Activated T-cell treated with anti-CD3 and anti-CD28 coated beads for 1 hour (primary cell): ENCODE measurements at places on chromosomes 5 and 9.

GRCh38 chr5:73447530-73448462 lies 781 bp downstream of the FOXD1 start:
- no peak for DNase-seq

GRCh38 chr5:39376293-39376714 lies 12.0 kb upstream of the C9 start:
- DNase-seq, result no peak

DNA sequence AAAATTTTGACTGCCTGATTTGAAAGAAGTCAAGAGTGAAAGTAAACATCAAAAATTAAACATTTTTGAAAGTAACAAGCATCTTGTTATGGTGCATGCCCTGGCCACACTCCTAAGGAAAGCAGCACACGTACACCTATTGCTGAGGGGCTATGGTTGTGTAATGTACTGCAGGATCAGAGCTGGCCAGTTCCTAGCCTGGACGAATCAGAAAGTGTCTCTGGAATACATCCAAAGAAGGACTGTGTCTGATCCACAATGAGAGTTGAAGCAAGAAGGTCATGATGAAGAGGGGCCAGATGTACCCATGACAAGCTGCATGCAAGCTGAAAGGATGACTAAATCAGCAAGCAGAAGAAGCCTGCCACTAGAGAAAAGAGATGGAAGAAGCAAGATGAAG lies 618.2 kb downstream of the TLE1 start:
- no peak for DNase-seq

- DNase-seq, result no peak
Measured at GRCh38 chr5:150780187-150780692, 1.7 kb downstream of the SMIM3 start.

GRCh38 chr9:136754059-136754572 lies 3.9 kb downstream of the LCN8 start:
- no peak for DNase-seq

DNA sequence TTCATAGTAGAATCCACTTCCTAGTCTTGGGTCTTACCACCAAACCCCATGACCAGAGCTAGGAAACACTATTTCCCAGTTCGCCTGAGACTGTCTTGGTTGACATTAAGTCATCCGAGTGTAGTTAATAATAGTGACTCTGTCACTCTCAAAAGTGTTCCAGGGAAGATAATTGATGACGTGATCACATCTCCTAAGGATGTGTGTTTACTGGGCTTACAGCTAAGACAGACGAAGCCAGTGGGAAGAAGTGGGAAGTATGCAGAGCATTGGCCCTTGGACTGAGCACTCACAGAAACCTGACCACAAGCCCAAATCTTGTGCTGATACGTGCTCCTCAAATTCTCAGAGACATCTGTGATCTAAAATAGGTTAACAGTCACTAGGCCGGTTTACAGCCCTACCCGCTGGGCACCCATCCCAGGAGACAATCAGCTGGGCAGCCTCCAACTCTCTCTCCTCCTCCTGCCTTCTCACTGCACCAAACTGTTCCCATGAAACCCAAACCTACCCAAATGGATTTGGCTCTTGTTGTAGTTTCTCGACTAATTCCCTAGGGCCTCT lies 316.6 kb downstream of the TLE1 start:
- DNase-seq, result no peak

GRCh38 chr5:113218200-113218599 lies 216.6 kb downstream of the TSSK1B start:
- DNase-seq, result no peak

- DNase-seq, result no peak
Measured at GRCh38 chr5:107919361-107919760, 248.6 kb upstream of the EFNA5 start.

DNA sequence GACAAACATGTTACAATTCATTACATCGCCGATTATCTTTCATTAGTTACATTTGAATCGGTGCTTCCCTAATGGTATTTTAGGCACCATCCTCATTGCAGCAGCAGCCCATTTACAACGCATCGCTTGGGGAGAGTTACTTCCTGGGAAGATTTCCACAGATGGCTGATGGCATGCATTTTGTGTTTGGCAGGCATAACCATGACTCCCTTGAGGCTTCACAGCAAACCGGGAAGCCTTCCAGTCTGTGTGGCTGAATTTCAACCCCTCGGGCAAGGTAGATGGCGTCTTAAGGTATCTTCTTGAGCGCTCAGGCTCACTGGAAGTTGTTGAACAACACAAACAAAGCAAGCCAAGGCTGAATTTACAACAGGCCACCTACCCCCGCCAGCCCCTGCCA lies 1.6 kb upstream of the DNAH5 start:
- no peak for DNase-seq

DNA sequence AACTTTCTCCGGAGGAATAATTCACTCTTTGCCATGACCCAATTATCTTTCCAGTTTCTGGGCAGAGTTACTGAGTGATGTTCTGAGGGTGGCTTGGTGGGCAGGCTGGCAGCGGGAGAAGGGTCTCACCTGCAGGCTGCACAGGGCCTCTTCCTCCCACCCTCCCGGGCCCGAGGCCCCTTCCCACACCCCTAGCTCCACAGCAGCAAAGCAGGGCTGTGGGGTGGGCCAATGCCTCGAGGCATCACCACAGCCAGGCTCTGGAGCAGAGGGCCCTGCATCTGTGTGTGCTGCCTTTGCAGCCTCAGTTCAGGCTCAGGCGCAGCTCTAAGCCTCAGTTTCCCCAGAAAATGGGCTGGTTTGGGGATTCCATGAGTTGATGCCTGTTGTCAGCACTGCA lies 120.2 kb upstream of the FOXD4L5 start:
- no peak for DNase-seq

- no peak for DNase-seq
Measured at GRCh38 chr9:113468716-113469448, 5.4 kb downstream of the RGS3 start.

DNA sequence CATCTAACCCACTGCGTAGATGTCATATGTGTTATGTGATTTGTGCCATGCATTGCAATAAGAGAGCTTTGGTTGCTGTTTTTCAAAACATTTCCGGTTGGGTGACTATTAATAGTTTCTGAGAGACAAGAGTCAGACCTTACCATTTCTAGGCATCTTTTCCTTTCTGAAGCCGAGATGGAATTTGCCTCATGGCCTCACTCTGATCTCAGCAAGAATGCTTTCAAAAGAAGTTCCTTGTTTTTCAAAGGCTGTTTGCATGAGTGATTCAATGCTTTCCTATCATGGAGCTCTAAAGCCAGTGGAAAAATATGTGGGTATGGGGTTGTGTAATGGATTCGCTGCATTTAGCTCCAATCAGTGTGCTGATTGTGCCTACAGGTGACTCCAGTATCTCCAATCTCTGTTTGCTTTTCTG lies 203.1 kb upstream of the PPP1R2B start:
- no peak for DNase-seq

DNA sequence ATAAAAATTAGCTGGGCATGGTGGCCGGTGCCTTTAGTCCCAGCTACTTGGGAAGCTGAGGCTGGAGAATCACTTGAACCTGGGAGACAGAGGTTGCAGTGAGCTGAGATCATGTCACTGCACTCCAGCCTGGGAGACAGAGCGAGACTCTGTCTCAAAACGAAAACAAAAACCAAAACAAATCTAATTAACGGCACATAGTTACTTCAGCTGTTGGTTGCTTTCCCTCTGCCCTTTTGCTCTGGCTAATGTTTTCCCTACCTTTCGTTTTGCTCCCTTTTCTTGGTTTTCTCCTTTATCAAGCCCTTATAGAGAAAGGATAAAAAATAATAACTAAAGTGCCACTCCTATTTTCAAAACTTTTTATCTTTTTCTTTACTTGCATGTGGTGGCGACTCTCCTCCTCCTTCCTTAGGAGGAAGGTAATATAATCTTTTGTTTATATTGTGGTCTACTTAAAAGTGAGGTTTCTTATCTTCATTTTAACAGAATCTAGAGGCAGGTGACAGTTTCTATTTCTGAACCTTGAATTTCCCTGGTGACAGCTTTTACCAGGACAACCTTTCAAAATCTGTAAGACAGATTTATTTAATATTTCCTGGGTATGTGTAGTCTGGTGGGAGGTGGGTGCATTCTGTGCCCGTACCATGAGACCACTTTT lies 125.4 kb downstream of the ARHGEF28 start:
- no peak for DNase-seq

DNA sequence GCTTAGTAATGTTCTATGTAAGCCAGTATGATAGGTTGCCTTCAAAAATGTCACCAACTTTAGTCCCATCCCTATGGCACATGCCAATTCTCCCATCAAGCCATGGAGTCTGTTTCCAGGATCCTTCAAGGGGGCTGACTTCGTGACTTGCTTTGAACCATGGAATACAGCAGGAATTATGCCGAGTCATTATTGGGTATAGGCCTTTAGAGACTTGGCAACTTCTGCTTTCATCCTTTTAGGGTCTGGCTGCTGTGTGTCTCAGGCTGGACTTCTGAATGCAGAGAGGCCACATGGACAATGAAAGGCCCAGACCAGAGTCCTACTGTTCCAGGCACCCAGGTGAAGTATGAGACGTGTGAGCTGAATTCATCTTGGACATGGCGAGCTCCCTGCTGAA lies 109.8 kb downstream of the DENND1A start:
- DNase-seq, result no peak

DNA sequence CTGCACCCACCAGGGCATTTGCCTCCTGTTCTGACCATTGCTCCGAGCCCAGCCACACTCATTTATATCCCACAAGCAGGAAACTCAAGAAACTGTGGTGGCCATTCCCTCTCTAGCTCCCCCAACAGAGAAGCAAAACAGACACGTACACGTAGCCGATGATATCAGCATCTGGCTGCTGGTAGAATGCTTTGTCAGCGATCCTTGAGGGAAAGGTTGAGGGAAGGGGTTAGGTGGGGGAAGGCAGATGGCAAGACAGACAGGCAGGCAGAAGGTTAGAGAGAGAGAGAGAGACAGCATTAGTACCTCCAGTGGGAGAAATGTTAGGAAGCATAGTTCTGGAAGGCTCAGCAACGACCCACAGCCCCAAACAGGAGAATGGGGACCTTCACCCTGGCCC lies 7.8 kb downstream of the HIGD2A start:
- DNase-seq, result no peak

DNA sequence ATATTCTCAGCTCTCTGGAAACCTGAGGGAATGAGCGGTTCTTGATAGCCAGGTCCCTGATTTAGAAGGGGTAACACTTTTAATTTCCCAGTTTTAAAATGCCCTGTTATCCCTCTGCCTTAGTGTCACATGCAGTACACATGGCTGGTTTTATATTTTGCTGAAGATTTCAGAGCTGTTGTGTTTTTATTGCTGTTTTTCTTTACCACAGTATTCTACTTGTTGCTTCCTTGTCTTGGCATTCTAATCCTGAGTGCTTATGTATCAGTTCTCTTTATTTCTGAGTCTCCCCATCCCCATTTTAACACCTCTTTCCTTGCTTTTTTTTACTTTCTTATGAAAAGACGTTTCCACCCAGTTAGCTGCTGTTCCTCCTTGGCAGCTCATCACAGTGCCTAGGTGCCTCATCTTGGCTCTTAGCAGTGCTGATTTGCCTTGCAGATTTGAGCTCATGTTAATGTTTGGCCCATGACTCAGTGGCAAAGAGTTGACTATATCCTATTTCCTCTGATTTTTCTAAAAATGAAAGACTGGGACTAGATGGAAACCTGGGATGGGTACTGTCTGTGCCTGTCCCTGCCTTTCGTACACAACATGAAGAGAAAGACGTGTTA lies 3.7 kb downstream of the MTRR start:
- DNase-seq, result no peak

DNA sequence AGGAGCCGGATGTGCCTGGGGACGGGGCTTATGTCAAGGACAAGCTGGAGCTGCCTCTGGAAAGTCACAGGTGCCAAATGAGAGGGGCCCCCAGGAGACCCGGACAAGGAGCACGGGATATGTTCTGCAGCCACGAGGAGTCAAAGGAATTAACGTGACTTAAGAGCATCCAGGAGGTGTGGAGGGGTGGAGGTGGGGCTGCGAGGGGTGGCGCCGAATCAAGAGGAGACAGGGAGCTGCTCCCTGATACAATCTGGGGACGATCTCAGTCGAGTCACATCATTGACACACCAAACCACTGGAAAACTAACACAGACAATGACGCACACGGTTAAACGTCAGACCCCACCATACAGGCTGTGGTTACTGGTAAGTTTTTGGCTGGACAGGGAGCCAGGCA lies 10.4 kb downstream of the CCDC127 start:
- no peak for DNase-seq
